Osteocyte (in vitro differentiated cells): ENCODE measurements at places on chromosomes 16 and 17. TPM values are rescaled to one million over a fixed set of nuclear protein-coding genes. Genes with fewer than 3 reads are reported as not detected.

- peaks cover 2% of the 10 kb centered on the region for H3K4me1 ChIP-seq
- H3K36me3 ChIP-seq, result no peaks in the 10 kb centered on the region
- peaks cover 70% of the 10 kb centered on the region for H3K27me3 ChIP-seq
- no peak for DNase-seq
- no peak overlapping the region for H3K4me3 ChIP-seq
Observed at GRCh38 chr17:49986396-49987289, 8.4 kb downstream of the DLX3 start.

DNA sequence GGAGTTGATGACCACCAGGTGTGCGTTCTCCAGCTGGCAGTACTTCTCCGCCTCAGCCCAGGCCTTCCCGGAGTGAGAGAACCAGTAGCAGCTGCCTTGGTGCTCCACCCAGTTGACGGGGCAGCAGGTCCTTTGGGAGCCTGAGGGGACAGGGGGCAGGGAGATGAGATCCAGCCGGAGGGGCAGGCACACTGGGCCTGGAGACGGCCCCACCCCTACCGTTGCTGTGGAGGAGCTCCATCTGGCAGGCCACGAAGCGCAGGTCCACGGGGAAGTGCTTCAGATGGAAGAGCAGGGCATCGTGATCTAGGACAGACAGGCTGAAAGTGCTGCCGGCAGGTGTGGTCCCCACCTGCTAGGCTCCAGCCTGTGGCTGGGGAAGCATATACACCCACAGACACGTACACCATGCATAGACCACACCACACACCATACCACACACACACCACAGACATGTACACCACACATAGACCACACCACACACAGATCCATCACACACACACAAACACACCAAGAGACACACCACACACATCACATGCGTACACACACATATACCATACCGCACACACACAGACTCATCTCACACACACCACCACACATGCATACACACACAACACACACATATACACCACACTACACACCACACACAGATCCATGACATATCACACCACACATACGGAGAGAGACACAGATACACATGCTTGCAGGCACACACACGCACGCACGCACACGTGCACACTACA lies 7.4 kb downstream of the ASGR2 start:
- H3K4me3 ChIP-seq, result no peak overlapping the region
- H3K4me1 ChIP-seq, result no peaks in the 10 kb centered on the region
- no peak for DNase-seq
- H3K27ac ChIP-seq, result no peak overlapping the region

GRCh38 chr17:71052971-71053370 lies 883.6 kb downstream of the KCNJ2 start:
- H3K4me3 ChIP-seq, result no peak overlapping the region
- H3K27ac ChIP-seq, result peak overlapping the region; percentile 7
- no peak for DNase-seq
- no peaks in the 10 kb centered on the region for H3K27me3 ChIP-seq

The FAM117A gene
- 2.7 TPM in 2 replicates for total RNA-seq

GRCh38 chr16:14495213-14496046 lies 134.6 kb downstream of the PARN start:
- H3K27ac ChIP-seq, result no peak overlapping the region
- no peaks in the 10 kb centered on the region for H3K27me3 ChIP-seq
- no peak overlapping the region for H3K4me3 ChIP-seq
- peaks cover 10% of the 10 kb centered on the region for H3K36me3 ChIP-seq
